ENCODE measurements at places on chromosomes 6 and 20. TPM values are rescaled to one million over a fixed set of nuclear protein-coding genes. Genes with fewer than 3 reads are reported as not detected.
A peak's percentile ranks its signal among the peaks of the same experiment; 100 is the strongest.

STX7 gene
- 13.3 TPM for total RNA-seq

SENP6 gene
- 75.1 TPM for total RNA-seq

CDH4 gene
- not detected for total RNA-seq

BPIFA1 gene
- total RNA-seq, result not detected

CST1 gene
- not detected for total RNA-seq

FAM120B gene
- total RNA-seq, result 21.9 TPM

OVOL2 gene
- not detected for total RNA-seq

ZBP1 gene
- 1.4 TPM for total RNA-seq

SPATA25 gene
- 1.0 TPM for total RNA-seq

TINAG gene
- not detected for total RNA-seq

STX11 gene
- total RNA-seq, result 20.9 TPM

DNA sequence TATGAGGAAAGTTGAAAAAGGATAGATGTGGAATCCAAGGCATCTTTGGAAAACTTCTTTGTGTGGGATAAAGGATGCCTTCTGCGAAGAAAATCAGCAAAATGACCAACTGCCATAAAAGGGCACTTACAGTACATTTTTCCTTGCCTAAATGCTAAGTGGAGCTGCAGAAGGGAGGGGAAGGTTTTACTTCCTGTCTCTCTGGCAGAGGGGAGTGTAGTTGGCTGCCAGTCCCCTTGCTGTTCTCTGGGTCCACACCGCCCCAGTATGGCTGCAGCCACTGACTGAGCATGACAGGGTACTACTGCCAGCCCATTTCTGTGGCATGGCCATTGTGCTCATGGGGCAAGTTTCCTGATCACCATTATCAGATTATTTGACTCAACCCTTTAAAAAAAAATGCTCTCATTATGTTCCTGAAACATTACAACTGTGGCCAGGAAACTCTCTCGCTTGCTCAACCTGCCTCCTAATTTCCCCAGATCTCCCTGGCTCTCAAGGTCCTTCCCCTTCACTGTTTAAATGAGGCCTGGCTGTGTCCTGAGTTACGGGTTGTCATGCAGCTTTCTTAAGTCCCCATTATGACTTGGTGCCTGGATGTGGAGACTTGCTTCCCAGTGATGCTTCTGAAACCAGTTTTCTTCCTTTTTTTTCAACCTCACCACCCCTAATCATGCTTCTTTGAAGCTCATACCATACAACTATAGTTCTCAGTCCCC lies 34.5 kb upstream of the FAM184A start:
- H3K27ac ChIP-seq, result no peak overlapping the region
- no peak overlapping the region for H3K4me3 ChIP-seq
- no peaks in the 10 kb centered on the region for H3K36me3 ChIP-seq
- H3K27me3 ChIP-seq, result no peaks in the 10 kb centered on the region
- DNase-seq, result no peak

GRCh38 chr20:62918831-62919230 lies 7.5 kb downstream of the DIDO1 start:
- peak overlapping the region; percentile 90 for H3K27ac ChIP-seq
- H3K4me1 ChIP-seq, result peaks cover 83% of the 10 kb centered on the region
- peak; percentile 79 for DNase-seq
- H3K4me3 ChIP-seq, result peak overlapping the region; percentile 69

DNA sequence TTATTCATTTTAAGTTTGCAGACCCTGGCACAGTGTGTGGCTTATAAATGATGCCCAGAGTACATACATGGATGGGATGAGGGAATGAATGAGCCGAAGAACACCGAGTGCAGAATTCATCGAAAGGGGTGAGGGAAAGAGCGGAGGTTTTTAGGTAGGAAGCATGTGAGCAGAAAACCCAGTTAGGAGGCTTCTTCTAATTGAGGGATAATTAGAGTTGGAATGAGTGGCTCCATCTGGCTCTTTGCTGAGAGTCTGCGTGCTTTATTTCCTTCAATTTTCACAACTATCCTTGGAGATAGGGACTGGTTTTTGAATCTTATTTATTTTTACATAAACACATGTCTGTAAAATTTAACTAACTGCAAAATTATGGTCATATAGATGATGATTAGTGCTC lies 150.7 kb downstream of the DOK5 start:
- peaks cover 17% of the 10 kb centered on the region for H3K27me3 ChIP-seq
- DNase-seq, result no peak
- no peaks in the 10 kb centered on the region for H3K36me3 ChIP-seq
- no peak overlapping the region for H3K27ac ChIP-seq
- H3K4me3 ChIP-seq, result no peak overlapping the region

GRCh38 chr6:46862381-46862780 lies 59.4 kb downstream of the ADGRF5 start:
- peaks cover 13% of the 10 kb centered on the region for H3K27me3 ChIP-seq
- no peak overlapping the region for H3K4me3 ChIP-seq
- H3K4me1 ChIP-seq, result no peaks in the 10 kb centered on the region
- no peak overlapping the region for H3K27ac ChIP-seq
- no peaks in the 10 kb centered on the region for H3K36me3 ChIP-seq

GRCh38 chr20:21509079-21509596 lies 4.7 kb downstream of the NKX2-2 start:
- peaks cover 44% of the 10 kb centered on the region for H3K4me1 ChIP-seq
- no peak overlapping the region for H3K27ac ChIP-seq
- DNase-seq, result no peak

DNA sequence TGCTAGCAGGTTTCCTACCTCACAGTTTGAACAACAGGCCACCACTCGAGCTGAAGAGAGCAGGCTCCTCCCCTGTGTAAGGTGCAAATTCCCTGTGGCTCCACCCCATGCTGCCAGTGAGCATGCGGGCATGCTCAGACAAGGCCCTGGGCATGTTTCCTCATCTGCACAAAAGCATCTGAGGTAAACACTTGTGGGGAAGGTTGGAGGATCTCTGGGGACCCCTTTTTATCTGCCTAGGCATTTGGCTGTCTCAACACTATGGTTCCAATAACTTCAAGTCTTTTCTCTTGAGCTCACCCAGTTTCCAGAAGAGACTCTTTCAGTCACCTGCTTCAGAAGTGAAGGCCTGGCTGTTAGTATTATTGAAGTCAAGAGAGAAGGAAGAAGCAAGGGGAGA lies 9.4 kb downstream of the C6orf58 start:
- H3K4me1 ChIP-seq, result no peaks in the 10 kb centered on the region
- H3K36me3 ChIP-seq, result no peaks in the 10 kb centered on the region

DNA sequence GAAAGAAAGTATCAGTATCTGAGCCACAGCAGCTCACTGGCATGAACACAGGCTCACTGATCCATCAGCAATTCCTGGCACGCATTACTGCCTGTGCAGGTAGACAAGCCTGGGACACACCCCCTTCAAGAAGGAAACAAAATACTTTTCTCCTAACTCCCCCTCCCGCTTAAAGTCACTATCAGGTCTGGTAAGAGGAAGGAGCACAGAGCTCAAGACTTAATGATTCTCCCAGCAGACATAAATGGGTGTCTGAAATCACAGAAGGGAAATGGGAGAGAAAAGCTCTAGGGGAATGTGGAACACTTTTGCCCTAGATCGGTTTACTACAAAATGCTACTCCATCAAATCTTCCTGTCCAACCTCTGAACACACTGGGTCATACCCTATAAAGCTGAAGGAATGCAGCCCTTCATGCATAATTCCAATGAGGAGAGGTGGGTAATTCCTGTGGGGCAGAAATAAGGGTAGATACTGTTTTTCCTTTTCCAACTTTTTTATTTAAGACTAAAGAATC lies at the start of gene ADGRF1:
TSS of gene ADGRF1 (minus strand) at position 58 of the 517 bp plus-strand sequence. CDS start 13,271 bp downstream, outside the sequence.
- peaks cover 14% of the 10 kb centered on the region for H3K27me3 ChIP-seq
- H3K36me3 ChIP-seq, result no peaks in the 10 kb centered on the region
- no peak within 1 kb of the TSS for H3K27ac ChIP-seq
- H3K4me1 ChIP-seq, result no peaks in the 10 kb centered on the region

DNA sequence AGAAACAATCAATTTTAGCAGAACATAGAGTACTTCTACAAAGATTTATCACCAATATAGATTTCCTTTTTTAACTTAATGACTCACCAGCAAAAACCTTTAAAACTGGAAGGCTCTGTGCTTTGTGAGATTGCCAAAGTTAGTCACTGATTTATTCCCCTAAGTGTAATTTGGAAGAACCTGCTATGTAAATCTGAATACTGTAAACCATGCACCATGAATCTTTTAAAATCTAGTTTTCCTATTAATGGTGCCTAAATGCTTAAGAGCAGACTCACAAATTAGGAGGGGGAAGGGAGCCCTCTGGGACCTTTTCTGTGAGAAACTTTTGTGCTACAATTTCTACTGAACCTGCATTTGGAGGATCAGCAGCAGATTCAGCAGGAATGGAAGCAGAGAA lies 57.8 kb upstream of the PNRC1 start:
- no peak overlapping the region for H3K27ac ChIP-seq
- no peaks in the 10 kb centered on the region for H3K36me3 ChIP-seq
- DNase-seq, result no peak
- H3K4me3 ChIP-seq, result no peak overlapping the region
- no peaks in the 10 kb centered on the region for H3K27me3 ChIP-seq

DNA sequence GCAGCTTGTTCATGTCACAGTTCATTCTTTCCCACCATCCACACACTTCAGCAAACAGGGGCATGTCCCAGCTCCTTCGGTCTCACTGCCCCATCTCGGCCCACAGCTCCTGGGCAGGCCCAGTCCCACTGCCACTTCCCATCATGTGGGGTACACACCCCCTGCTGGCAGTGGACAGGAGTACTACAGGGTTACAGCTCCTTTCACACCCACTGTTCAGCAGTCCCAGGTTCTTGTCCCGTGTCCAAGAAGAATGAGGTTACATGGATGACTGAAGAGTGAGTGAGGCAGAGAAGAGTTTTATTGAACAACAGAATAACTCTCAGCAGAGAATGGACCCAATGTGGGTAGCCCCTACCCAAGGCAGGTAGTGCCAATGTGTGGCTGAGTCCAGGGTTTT lies 77.8 kb upstream of the SMLR1 start:
- no peak overlapping the region for H3K4me3 ChIP-seq
- no peaks in the 10 kb centered on the region for H3K36me3 ChIP-seq
- DNase-seq, result peak; percentile 8
- no peaks in the 10 kb centered on the region for H3K27me3 ChIP-seq
- H3K27ac ChIP-seq, result no peak overlapping the region

DNA sequence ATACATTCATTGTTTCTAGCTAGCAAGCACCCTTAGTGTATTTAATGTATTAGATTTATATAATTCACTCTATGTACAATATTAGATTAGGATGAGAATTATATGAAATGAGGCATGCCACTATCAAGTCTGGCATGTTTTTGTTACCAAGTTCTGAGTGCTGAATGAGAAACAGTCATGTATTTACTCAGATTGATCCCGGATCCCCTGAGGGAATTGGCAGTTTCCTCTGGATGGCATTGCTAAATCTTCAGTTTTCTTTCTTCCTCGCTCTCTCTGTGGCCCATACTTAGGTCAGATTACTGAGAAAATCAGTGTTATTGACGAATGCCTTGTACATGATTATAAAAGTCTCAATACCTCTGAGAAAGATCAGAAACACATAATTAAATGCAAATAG lies 66.6 kb downstream of the CDKAL1 start:
- peaks cover 28% of the 10 kb centered on the region for H3K36me3 ChIP-seq
- no peak for DNase-seq
- H3K4me1 ChIP-seq, result peaks cover 11% of the 10 kb centered on the region
- H3K27me3 ChIP-seq, result no peaks in the 10 kb centered on the region
- no peak overlapping the region for H3K4me3 ChIP-seq
- no peak overlapping the region for H3K27ac ChIP-seq

- H3K27ac ChIP-seq, result no peak overlapping the region
- peaks cover 14% of the 10 kb centered on the region for H3K4me1 ChIP-seq
- DNase-seq, result no peak
- H3K36me3 ChIP-seq, result peaks cover 13% of the 10 kb centered on the region
Observed at GRCh38 chr6:32113386-32114352, 4.5 kb upstream of the TNXB start.

GRCh38 chr6:43768983-43769525 lies 957 bp upstream of the VEGFA start:
- peaks cover 4% of the 10 kb centered on the region for H3K27me3 ChIP-seq
- DNase-seq, result no peak
- H3K27ac ChIP-seq, result peak overlapping the region; percentile 84
- H3K36me3 ChIP-seq, result peaks cover 18% of the 10 kb centered on the region
- peak overlapping the region; percentile 96 for H3K4me3 ChIP-seq
- H3K4me1 ChIP-seq, result peaks cover 13% of the 10 kb centered on the region

GRCh38 chr6:31114970-31115849 lies 610 bp downstream of the PSORS1C1 start:
- H3K4me3 ChIP-seq, result no peak overlapping the region
- H3K36me3 ChIP-seq, result no peaks in the 10 kb centered on the region
- H3K27me3 ChIP-seq, result peaks cover 2% of the 10 kb centered on the region
- H3K27ac ChIP-seq, result no peak overlapping the region

DNA sequence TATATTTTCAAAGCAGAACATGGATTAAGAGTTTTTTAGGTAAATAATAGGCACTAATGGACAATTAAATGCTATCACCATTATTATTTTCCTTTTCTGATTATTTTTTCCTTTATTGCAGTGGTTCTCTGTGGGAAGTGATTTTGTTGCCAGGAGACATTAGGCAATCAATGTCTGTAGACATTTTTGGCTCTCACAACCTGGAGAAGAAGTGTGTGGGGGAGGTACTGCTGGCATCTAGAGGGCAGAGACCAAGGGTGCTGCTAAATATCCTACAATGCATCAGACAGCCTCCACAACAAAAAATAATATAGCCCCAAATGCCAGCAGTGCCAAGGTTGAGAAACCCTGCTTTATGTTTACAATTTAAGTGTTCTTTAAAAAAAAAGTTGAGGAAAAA lies 8.3 kb downstream of the IFNGR1 start:
- no peak overlapping the region for H3K27ac ChIP-seq
- no peak overlapping the region for H3K4me3 ChIP-seq

GRCh38 chr6:106757722-106758467 lies 128.5 kb downstream of the QRSL1 start:
- H3K4me1 ChIP-seq, result no peaks in the 10 kb centered on the region
- no peak overlapping the region for H3K4me3 ChIP-seq
- no peak overlapping the region for H3K27ac ChIP-seq
- H3K27me3 ChIP-seq, result peaks cover 4% of the 10 kb centered on the region
- DNase-seq, result no peak
- H3K36me3 ChIP-seq, result no peaks in the 10 kb centered on the region

DNA sequence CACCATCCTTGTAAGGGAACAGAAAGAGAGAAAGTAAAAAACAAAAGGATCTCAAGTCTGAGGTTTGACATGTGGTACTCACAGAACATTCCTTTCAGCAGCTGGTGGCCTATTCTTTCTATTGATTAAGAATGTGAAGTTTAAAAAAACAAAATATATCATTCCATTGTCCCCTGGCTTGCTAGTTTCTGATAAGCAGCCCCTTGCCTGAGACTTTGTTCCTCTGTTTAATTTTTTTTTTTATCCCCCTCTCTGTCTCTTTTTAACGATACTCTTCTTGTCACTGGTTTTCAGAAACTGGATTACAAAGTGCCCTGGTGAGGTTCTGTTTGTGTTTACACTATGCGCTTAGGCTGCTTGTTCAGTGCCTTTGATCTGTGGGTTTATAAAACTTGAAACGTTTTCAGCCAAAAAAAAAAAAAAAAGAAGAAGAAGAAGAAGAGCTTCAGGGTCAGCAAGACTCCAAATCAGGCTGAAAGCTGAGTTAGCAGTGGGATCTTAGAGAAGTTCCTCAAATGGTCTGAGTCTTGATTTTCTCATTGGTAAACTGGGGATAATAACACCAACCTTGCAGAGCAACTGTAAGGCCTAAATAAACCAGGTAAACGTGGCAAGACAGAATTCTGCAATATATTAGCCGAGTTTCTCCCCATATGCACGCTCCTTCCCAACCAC lies 45.1 kb upstream of the SLC22A23 start:
- no peaks in the 10 kb centered on the region for H3K4me1 ChIP-seq
- H3K4me3 ChIP-seq, result no peak overlapping the region
- no peak for DNase-seq
- H3K27ac ChIP-seq, result no peak overlapping the region
- peaks cover 8% of the 10 kb centered on the region for H3K27me3 ChIP-seq
